Left renal pelvis (tissue), 4 donors: ENCODE measurements at places on chromosomes 5 and 9.
A peak's percentile ranks its signal among the peaks of the same experiment; 100 is the strongest.

GRCh38 chr5:132023258-132024116 is 12.0 kb upstream of the ACSL6 start:
- no peak for DNase-seq

DNA sequence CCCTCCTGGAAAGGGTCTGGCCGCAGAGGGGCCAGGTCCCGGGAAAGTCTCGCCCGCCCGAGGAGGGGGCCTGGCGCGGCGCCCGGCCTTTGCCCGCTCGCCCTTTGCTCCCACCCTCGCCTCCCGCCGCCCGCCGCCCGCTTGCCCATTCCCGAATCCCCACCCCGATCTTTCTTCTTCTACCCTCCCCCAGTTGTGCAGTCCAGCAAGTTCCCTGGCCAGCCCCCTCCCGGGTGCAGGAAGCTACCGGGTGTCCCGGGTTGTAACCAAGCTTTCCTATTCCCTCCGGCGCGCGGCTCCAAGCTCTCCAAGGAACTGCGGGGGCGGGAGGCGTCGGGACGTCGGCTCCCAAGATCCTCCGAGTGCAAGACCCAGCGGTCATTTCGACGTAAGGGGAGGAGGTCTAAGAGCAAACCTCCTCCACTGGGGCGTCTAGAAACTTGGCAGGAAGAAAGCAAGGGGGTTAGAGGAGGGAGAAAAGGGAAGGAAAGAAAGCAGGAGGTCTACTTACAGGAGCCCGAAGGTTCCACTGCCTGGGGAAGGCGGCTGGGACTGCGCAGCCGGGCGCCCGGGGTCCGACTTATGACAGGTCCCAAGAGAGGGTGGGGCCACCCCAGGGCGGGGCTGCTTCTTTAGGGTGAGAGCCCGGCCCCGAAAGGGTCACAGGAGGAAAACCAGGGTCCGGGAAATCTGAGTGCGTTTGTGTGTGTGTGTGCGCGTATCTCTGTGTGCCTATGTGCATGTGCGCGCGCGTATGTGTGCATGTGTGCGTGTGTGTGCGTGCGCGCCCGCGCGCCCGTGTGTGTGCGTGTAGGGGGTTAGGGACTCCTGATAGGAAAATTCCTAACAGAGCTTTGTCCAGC is at the start of gene PTGR1:
Gene PTGR1 (minus strand): TSS at position 556 of the 863 bp plus-strand sequence. CDS start 2,225 bp downstream, outside the sequence.
- peak; percentile 80 for DNase-seq

- no peak for DNase-seq
Observed at GRCh38 chr5:106418196-106418595, 1252.5 kb downstream of the EFNA5 start.

- DNase-seq: no peak
Observed at GRCh38 chr5:42656651-42657015, 100.0 kb upstream of the CCDC152 start.

- DNase-seq: no peak
Observed at GRCh38 chr9:135644631-135645218, 5.4 kb upstream of the GLT6D1 start.

DNA sequence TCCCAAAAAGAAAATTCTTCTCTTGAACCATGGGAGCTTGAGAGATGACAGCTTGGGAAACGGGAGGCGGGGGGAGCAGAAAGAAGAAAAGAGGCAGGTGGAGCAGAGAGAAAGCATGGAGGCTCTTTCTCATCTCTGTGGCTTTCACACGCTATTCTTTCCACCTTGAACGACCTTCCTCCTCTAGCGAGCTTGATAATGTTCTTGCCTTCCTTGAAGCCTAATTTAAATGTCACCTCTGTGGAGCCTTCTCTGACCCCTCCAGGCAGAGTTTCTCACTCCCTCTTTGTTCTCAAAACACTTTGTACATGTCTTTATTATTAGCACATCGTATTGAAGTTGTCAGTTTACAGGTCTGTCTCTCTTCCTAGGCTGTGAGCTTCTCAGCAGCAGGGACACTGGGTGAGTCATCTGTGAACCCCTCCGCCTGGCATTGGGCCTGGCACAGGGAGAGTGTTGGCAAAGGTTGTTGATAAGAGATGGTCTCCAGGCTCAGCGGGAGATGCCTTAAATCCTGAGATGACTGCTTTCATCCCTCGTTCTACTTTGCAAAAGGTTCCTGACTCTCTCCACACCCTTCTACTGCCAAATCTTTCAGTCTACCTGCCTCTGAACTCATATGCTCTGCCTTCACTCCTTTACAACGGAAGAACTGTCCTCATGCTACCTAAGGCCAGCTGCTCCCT is 14.1 kb upstream of the STRBP start:
- DNase-seq: no peak

GRCh38 chr9:93064392-93065134 is 6.1 kb downstream of the SUSD3 start:
- DNase-seq: no peak

DNA sequence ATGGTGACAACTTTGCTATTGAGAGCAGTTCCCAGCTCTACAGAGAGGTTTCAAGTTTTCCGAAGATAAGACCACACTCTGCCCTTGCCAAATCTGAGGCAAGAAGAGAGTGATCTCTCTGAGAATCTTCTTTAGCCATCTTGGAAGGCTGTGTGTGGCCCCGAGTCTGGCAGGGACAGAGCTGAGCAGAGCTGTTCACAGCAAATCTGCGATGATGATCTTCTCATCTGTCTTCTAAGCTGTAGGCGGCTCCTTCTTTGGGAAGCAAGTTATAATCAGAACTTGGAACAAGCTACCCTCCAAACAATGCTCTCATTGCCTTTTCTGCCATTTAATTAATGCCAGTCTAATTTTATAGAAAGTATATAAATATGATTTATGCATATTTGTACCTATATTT is 379.0 kb upstream of the MEF2C start:
- no peak for DNase-seq

DNA sequence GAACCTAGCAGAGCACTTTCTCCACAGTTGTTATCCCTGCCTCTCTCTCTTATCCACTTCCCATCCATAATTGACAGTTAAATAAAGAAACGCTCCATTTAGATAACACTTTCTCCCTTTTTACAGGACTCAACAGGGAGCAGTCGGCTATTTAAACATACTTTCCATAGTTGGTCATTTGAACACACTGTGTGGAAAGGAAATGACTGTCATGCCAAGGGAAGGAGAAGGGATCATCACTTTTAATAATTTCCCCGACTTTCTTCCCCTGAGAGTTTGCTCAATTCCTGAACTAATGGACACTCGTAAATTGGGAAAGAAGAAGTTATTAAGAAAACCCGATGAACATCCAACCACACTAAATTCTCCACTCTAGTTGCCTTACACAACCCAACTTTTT is 400.8 kb upstream of the PTGER4 start:
- no peak for DNase-seq

DNA sequence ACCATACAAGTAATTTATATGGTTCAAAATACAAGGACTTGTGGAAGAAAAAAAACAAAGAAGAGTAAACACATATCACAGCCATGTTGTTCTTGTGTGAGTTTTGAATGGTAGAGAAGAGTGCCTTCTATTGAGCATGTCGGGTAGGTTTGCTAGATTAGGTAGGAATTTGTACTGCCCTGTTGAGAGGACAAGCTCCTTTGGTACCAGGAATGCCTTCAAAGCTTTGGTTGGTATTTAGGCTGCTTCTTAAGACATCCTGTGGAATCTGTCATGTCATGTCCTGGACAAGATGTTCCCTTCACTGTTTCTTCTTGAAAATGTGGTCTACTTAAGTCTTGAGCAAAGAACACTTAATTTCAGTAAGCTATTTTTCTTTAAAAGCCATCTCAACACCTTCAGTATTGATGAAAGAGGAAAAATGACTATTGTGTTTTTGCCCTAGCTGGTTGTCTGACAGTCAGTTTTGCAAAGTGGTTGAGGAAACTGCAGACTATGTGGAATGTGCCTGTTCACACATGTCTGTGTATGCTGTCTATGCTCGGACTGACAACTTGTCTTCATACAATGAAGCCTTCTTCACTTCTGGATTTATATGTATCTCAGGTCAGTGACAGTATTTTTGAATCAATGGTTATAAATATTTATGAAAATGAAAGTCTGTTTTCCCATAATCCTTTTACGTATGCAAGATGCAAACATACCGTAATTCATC is 296.9 kb downstream of the ADGRV1 start:
- DNase-seq: no peak

- no peak for DNase-seq
Observed at GRCh38 chr9:109447329-109448076, 50.6 kb downstream of the PTPN3 start.

- DNase-seq: no peak
Observed at GRCh38 chr5:6461793-6462650, 13.4 kb downstream of the UBE2QL1 start.

- DNase-seq: no peak
Observed at GRCh38 chr5:96655085-96655484, 7.1 kb upstream of the CAST start.

DNA sequence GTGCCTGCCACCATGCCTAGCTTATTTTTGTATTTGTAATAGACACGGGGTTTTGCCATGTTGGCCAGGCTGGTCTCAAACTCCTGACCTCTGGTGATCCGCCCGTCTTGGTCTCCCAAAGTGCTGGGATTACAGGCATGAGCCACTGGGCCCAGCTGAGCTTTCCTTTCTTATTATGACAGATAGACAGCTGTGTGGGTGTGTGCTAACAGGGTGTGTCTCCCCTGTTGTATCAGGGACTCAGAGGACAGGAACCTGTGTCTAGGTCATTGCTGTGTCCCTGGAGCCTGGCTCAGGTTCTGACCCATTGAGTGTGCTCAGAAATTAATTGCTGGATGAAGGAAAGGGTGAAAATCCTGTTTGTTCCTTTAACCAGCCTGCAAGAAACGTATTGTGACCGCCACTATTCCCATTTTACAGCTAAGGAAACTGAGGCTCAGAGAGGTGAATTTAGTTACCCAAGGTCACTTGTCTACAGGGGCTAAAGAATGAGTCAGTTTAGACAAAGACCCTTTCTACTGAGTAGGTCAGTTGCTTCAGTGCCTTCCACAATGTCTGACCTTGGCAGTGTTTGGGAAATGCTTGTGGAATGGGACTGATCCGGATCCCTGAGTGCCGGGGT is 16.8 kb downstream of the NCS1 start:
- DNase-seq: no peak

- DNase-seq: no peak
Observed at GRCh38 chr9:105083256-105083655, 155.3 kb upstream of the ABCA1 start.

- DNase-seq: no peak
Observed at GRCh38 chr5:168860503-168860902, 281.3 kb upstream of the PANK3 start.

DNA sequence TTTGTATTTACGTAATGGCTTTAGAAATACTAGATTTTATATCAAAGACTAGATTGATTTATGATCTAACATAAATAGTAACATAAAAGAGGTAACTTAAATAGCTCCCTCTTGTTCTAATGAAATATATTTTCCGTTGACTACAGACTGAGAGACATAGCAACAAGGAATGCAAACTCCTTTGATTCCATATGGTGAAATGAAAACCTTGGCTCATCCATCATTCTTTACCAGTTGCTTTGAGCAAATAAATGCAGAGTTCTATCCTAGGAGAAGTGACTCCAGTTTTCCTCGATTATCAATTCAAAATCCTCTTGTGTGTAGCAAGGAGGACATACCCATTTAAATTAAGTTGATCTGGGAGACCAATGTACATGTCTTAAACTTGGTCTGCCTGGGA is 18.0 kb upstream of the JAKMIP2 start:
- DNase-seq: no peak

DNA sequence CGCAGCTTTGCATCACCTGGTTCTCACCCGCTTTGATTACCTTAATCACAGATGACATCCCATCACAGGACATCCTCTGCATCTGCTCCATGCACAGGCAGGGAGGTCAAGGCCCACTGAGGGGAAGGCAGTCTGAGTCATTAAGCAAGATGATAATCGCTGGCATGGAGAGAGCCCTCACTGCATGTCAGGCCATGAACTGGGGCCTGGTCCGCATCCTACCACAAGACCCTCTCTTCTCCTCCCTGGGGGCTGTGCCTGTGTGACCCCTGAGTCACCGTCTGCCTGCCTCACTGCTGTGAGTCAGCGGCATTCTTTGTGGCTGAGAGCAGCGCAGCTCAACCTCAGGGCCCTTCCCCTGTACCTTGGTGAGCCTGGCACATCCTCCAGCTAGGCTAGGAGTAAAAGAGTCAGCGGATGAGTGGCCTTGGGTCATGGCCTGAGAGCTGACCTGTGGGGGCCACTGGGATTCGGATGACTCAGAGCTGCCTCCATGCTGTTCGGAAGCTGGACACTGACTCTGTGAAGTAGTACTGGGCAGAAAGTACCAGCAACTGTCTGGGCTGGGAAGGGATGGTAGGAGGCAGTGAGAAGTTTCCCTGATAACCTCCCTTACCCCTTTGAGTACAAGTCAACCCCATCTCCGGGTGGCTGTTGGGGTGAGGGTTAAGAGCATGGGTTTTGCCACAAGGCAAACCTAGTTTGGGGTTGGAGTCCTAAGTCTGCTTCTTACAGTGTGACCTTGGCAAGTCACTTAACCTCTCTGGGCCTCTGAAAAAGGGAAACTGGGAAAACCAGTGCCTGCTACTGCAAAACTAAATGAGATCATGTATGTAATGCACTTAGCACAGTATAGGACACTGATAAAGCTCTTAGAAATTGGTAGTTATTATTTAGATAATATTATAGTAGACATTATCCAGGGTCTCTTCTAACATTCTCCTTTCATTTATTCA is 14.6 kb upstream of the ARSI start:
- DNase-seq: no peak

- DNase-seq: no peak
Observed at GRCh38 chr5:35996076-35996475, 4.9 kb upstream of the UGT3A1 start.

DNA sequence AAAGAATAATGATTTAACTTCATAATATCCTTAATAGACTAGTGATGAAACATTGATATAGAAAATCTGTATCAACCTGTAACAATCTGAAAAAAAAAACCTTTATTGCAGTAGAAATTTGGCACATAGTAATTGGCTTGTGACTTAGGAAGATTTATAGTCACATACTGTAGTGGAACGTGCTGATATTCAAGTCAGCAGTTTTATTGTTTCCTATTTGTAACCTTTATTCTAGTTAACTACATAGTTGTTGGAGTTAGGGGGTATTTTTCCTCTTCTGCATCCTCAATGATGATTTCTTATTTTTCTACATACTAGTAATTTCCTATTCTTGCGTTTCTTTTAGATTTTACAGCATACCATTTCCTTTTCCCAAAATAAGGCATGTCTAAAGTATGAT is 14.5 kb upstream of the LRRC70 start:
- DNase-seq: no peak

GRCh38 chr9:37374892-37375291 is 47.6 kb upstream of the GRHPR start:
- DNase-seq: no peak

DNA sequence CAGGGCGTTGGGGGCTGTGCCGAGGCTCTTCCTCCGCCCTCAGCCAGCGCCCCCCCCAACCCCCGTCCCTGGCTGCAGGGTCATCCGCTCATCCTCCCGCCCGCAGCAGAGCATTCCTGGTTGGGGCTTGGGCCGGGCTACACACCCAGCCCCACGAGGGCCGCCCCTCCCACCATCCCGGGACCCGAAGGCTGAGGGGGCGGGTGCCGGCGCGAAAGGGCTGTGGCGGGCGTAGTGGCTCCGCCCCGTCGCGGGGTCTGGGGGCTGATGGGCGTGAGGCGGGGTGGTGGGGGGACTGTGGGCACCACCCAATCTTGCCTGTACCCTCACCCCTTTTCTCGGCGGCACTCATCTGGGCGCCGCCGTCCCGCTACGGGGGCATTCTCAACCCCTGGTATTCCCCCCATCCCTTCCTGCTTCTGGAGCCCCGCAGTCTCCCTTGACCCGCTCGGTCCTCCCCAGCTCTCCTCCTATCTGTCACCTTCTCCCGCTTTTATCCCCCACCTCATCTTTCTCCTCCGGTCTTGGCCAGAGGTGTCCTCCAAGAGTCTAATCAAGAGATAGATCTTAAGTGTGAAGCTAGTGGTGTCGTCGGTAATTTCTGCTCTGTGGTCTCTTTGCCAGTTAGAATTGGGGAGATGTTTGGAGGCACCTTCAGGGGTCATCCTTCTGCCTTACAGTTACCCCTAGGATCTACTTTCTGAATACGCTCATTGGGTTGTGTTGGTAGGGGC is 1.6 kb downstream of the FER start:
- DNase-seq: no peak
